ENCODE measurements at places on chromosomes 7 and 10.
A peak's percentile ranks its signal among the peaks of the same experiment; 100 is the strongest.

GRCh38 chr7:144776447-144776846, 59.4 kb downstream of the TPK1 start:
- DNase-seq, result no peak

DNA sequence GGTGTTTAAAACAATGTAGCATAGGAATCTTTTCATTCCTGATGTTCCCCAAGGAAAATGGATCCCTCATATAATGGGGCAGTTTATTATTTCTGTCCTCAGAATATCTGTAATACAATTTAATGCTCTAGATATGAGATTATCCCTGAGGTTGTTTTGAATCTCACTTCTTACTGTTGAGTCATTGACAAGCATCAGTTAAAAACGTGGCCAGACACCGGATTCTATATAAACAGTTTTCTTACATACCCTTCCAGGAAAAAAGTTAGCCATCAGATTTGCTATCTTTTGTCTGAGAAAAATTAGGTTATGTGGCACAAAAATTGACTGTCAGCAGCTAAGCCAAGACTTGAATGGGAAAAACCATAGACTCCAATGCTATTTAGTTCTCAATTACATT, 539.8 kb upstream of the CELF2 start:
- DNase-seq, result no peak

- DNase-seq, result no peak
Measured at GRCh38 chr10:80539421-80540031, 1.8 kb downstream of the SH2D4B start.

GRCh38 chr7:78020136-78020873, 221.7 kb downstream of the PHTF2 start:
- no peak for DNase-seq

- peak; percentile 82 for DNase-seq
Measured at GRCh38 chr7:152025077-152025936, at the start of gene GALNT11. Gene GALNT11, plus strand, starts transcription at chr7:152025674. Its CDS starts 68,554 bp downstream, at chr7:152094228.

GRCh38 chr7:72453471-72453870, 41.3 kb upstream of the CALN1 start:
- no peak for DNase-seq

- no peak for DNase-seq
Measured at GRCh38 chr7:75849573-75849972, 29.3 kb upstream of the RHBDD2 start.

DNA sequence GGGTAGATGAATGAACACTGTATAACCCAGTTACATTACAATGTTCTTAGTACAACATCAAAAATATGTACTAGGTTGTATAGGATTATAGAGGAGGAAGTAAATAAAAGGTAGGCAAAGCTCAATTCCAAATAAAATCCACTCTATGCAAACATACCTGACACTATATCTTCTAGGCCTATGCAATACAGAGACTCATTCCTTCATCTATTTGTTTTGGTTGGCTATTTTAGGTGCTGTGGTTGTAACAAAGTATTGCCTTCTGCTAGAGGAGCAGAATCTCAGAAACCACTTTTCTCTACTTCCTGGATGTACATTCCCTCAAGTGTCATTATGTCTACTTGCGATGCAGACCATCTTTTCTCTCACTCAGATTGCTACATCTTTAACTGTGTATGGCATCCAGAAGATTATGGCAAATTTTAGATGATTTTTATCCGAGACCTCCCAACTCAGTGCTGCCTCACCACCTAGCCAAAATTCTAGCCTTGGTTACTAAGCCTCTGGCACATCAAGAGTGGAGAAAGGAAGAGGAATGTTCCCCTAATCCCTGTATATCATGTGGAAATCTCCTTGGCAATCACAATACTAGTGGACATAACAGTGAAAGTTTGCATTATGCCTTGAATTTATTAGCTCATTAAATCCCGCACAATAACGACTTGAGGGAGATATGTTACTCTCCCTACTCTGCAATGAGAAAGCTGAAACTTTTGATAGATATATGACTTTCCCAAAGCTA, 5.5 kb upstream of the TFPI2 start:
- DNase-seq, result no peak

GRCh38 chr10:48606530-48607355, 1.9 kb upstream of the ARHGAP22 start:
- no peak for DNase-seq

GRCh38 chr7:43516581-43517342, 66.1 kb upstream of the STK17A start:
- DNase-seq, result no peak

GRCh38 chr7:43501870-43502269, 81.0 kb upstream of the STK17A start:
- no peak for DNase-seq

- no peak for DNase-seq
Measured at GRCh38 chr7:1639071-1639470, 31.0 kb upstream of the ELFN1 start.

DNA sequence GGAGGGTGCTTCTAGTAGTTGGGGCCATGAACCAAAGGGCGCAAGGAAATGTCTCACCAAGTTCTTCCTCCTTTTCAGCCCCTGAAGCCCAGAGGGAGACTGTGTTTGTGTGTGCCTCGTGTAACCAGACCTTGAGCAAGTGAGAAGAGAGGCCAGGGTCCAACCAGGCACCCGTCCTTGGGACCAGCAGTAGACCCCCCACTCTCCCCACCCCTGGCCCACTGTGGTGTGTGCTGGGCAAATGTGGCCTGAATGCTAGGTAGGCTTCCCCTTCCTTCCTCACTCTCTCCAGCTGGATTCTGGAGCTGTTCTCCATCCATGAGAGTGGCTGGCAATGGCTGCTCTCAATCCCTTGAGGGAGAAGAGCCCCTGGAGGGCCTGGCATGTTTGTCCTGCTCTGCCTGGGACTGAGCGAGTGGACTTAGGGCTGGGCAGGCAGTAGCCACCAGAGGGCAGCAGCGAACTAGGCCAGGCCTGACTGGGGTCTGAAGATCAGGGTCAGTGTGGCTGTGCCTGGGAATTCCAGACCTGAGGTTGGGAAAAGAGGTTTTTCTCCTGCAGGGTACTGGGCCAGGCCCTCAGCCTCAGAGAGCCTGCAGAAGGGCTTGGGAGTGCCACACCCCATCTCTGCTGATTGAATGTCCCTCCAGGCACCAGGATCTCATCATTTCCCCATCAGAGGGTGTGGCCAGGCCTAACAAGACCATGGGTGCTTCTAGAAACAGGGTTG, 12.5 kb downstream of the SFRP5 start:
- DNase-seq, result no peak

DNA sequence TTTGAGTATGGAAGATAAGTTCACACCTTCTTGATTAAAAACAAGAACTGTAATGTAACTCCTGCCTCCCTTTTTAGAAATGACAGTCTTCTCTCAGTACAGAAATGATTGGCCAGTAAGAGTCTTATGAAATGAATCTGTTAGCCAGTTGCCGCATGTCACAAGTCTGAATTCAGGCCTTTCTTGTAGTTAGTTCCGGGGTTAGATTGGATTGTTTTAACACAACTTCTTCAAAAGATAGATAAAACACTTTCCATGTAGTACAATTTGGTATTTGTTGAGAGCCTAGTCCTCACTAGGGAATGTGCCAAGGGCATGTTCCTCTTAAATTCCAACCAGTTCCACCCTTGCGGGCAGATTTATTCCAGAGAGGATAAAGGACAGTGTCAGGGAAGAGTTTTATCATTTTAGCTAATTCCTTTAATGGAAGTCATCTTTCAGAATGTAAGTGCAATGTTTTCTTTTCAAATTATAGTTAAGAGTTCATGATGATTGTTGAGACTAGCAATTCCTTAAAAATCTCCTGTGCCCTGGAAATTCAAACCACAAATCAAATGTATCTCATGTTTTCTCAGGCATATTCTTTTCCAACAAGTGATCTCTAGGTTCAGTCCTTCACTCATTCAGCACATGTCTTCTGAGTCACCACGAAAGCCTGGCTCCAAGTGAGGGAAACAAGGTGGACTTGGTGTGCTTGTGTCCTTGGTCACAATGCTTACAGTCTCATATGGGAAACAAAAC, 4.1 kb downstream of the FHIP2A start:
- DNase-seq, result no peak

DNA sequence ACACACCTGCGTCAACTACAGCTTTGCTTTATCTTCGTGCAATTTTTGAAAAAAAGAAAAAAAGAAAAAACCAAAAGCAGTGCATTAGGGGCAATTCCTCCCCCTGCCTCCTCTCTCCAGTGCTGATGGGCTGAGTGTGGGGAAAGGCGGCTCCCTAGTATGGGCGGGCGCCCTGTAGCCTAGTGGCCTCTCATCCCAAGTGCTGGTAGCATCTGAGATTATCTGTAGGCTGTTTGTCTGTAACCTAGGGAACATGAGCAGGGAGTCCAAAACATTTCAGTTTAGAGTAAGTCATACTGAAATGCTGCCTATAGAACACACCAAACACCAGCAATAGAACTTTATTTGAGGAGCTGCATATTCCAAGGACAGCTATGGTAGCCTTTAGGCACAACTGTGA, 24.6 kb upstream of the BAMBI start:
- DNase-seq, result no peak

DNA sequence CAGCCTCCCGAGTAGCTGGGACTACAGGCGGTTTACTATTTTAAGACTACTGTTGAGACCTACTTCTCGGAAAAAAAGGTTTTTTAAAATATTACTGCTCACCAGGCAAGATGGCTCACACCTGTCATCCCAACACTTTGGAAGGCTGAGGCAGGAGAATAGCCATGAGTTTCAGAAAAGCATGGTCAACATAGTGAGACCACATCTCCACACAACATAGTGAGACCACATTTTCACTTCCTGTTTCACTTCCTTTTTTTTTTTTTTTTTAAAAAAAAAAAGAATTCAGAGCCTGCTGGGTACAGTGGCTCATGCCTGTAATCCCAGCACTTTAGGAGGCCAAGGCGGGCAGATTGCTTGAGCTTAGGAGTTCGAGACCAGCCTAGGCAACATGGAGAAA, 46.5 kb downstream of the SVOPL start:
- DNase-seq, result no peak

GRCh38 chr7:55138663-55139062, 119.8 kb downstream of the EGFR start:
- DNase-seq, result no peak

DNA sequence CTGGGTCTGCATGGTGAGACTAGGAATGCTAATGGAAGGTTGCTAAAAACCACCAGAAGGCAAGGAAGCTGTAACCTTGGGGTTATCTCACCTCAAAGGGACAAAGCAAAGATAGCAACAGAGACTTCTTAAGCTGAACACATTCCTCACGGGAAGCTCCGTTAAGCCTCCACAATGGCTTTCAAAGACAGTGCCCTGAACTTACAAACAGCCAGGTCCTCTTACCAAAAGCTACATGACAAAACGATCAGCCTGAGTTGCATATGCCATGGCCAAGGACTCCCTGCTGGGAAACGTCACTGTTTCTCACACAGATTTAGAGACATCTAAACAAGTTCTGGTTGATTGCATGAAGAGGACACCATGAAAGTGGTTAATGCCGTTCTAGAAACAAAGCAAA, 52.7 kb downstream of the HTR5A start:
- no peak for DNase-seq

- no peak for DNase-seq
Measured at GRCh38 chr10:118970770-118971169, 58.7 kb upstream of the NANOS1 start.

GRCh38 chr7:18499407-18500177, 4.0 kb downstream of the HDAC9 start:
- no peak for DNase-seq

GRCh38 chr7:42746214-42746613, 165.7 kb downstream of the C7orf25 start:
- no peak for DNase-seq

DNA sequence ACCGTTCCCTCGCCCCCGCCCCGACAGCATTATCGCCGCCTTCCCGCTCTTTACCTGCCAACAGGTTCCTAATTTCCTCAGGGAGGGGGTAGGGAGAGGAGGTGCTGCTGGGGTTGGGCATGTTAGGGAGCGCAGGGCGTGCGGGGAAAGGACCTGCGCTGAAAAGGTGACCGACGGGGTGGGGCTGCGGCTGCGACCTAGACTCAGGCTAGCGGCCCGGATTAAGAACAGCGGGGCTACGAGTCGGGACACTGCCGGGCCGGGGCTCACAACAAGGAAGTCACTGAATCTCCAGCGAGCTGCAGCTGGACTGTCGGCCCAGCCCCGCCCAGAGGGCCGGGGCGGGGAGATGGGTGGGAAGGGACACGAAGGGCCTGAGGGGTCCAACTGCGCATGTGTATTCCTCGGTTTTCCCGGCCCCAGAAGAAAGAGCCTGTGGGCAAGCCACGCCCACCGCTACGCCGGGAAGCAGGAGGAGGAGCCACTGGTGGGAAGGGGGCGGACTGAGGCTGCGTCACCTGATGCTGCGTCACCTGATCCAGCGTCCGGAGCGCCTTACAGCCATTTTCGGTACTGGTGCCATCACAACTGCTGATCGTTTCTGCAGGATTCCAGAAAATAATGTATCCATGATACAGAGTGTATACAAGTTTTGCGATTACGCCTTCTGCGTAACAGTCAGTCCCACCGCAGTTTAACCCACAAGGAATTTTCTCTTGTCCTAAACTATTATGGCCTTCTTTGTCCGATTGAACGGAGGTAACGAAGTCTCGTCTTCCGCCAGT, at the start of gene SKAP2:
TSS of gene SKAP2 (minus strand) at position 282 of the 785 bp plus-strand sequence. CDS start at position 121, 161 bp downstream.
- DNase-seq, result peak; percentile 21

GRCh38 chr10:95864906-95865813, 42.6 kb upstream of the CC2D2B start:
- DNase-seq, result no peak

GRCh38 chr10:99996671-99997648, 12.8 kb downstream of the DNMBP start:
- DNase-seq, result no peak

- no peak for DNase-seq
Measured at GRCh38 chr7:27112955-27113949, 10.8 kb upstream of the HOXA2 start.

DNA sequence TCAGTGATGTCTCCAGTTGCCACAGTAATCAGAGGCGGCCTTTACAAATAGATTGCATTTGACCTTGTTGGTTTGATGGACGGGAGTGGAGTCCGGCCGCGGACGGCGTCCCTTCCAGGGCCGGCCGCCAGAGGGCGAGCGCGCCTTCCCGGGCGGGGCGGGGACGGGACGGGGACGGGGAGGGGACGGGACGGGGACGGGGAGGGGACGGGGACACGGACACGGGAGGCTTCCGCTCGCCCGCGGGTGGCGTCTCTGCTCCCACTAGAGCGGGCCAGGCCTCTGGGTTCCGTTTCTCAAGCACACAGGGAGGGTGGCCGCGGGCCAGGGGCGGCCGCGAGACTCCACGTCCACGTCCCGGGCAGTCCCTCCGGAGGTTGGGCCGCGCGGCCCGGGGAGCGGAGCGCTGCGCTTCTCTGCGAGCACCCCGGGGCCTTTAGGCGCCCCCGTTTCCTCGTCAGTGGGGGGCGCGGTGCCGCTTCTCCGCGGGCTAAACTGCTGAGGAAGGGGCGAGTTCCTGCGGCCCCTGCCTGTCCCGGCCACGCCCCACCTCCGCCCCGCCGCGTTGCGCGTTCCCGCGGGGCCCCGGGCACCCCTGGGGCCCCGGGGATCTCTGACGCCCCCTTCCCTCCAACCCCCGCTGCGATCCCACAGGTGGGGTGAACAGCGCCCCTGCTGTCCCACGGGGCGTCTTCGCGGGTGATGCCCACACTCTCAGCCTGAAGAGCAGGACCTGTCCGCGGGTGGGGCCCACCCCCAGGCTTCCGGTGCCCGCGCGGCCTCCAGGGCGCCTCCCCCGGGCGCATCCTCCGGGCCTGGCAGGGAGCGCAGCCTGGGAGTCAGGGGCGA, 84.2 kb upstream of the MKI67 start:
- DNase-seq, result peak; percentile 59

- DNase-seq, result peak; percentile 18
Measured at GRCh38 chr7:7201578-7202374, 19.4 kb downstream of the C1GALT1 start.
